ENCODE measurements at places on chromosomes 4 and X. TPM values are rescaled to one million over a fixed set of nuclear protein-coding genes. Genes with fewer than 3 reads are reported as not detected.

The FGB gene
- total RNA-seq: not detected

The NAA11 gene
- total RNA-seq: not detected

The ANXA5 gene
- 546 TPM for total RNA-seq

The POF1B gene
- not detected for total RNA-seq

The CENPE gene
- total RNA-seq: 1.6 TPM

The RIBC1 gene
- total RNA-seq: 0.19 TPM

The MAMLD1 gene
- 1.1 TPM for total RNA-seq

The GLRA3 gene
- not detected for total RNA-seq

The POLN gene
- total RNA-seq: 3.1 TPM

The SPCS3 gene
- total RNA-seq: 42.2 TPM

The FRAS1 gene
- total RNA-seq: 2.7 TPM

The PNMA6F gene
- not detected for total RNA-seq

The CPZ gene
- total RNA-seq: 33.6 TPM

The SUPT20HL2 gene
- not detected for total RNA-seq

The PRDM5 gene
- 11.0 TPM for total RNA-seq

The C4orf51 gene
- not detected for total RNA-seq

The RAB33A gene
- total RNA-seq: 0.15 TPM

The DTHD1 gene
- not detected for total RNA-seq

The HSFX3 gene
- not detected for total RNA-seq

The STATH gene
- not detected for total RNA-seq

The FAM149A gene
- 9.7 TPM for total RNA-seq

The IL2RG gene
- not detected for total RNA-seq

The ZCCHC18 gene
- not detected for total RNA-seq

The SCML2 gene
- total RNA-seq: 1.2 TPM

The MAGEC3 gene
- total RNA-seq: not detected

The TBC1D8B gene
- 9.2 TPM for total RNA-seq

The TLR10 gene
- total RNA-seq: not detected

The SPP1 gene
- not detected for total RNA-seq
